ENCODE measurements at places on chromosomes 13 and 19.
A peak's percentile ranks its signal among the peaks of the same experiment; 100 is the strongest.

GRCh38 chr19:40739030-40739839 is 11.0 kb downstream of the ACTMAP start:
- no peak for DNase-seq

DNA sequence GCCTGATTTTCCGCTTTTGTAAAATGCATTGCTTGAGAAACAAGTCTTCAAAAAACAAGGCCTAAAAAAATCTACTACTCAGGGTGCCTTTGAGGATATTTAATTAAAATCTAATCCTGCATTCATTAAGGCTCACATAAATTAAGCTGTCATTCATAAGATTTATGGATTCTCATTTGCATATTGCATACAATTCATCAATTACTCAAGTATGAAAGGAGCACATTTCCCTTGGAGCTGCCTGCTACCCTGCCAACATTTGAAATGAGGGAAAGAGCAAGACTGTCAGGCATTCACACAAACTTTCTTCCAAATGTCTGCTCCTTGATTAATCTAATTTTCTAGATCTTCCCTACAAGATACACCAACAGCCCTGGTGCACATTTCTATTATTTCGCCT is 140.0 kb downstream of the DACH1 start:
- DNase-seq: no peak

GRCh38 chr19:1884719-1885334 is 469 bp downstream of the ABHD17A start:
- peak; percentile 6 for DNase-seq

DNA sequence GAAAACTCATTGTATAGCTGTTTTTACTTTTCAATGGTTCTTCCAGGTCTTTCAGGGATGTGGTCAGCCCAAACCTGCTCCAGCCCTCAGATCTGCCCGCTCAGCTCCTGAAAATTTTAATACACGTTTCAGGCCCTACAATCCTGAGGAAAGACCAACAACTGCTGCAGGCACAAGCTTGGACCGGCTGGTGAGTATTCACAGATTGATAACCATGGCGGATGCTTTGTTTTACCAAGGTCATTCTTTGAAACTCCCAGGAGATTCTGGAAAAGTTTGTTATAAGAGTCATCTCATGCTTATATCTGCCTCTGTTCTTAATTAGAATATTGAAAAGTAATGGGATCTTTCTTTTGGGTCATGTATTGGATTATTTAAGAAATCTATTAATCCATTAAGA is 173.5 kb downstream of the DCT start:
- DNase-seq: no peak

DNA sequence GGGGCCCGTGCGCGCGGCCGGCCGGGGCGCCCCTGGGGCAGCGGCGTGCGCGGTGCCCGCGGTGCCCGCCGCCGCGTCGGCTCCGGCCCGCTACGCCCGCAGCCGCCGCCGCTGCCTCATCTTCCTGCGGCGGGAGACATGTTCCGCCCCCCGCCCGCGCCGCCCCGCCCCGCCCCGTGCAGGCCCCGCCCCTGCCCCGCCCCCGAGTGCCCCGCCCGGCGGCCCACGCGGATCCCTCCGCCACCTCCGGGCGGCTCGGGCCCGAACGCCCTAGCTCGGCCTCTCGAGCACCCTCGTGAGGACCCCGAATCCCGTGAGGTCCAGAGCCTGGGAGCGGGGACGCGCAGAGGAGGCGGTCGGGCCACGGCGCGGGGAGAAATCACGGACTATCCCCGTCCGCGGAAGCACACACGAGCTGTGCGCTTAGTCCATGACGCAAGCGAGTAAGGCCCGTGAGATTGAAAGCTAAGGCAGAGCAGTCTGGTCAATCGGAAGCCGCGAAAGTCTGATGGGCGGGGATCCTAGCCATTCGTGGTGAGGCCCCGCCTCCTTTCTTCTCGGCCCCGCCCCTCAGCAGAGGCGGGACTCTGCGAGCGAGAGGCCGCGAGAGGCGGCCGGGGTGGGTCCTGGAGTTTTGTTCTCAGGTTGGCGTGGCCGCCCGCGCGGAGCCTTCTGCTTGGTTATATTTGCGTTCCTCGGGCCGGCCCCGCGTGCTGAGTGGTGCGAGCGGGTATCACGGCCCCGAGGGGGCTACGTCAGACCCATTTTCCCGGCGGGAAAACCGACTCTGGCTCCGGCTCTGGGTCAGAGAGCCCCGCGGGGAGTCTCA is at the start of gene TCF3:
TSS of gene TCF3 (minus strand) at position 145 of the 829 bp plus-strand sequence. CDS start 2,367 bp downstream, outside the sequence.
- DNase-seq: peak; percentile 100

- DNase-seq: no peak
Measured at GRCh38 chr13:43720780-43721397, 65.9 kb downstream of the ENOX1 start.

GRCh38 chr19:5782945-5783919 is 1.3 kb downstream of the PRR22 start:
- no peak for DNase-seq

- DNase-seq: no peak
Measured at GRCh38 chr13:60282708-60283107, 114.3 kb upstream of the TDRD3 start.

GRCh38 chr19:40465025-40465556 is 454 bp downstream of the BLVRB start:
- DNase-seq: no peak

GRCh38 chr13:88979465-88980175 is 1308.4 kb downstream of the SLITRK5 start:
- no peak for DNase-seq

- no peak for DNase-seq
Measured at GRCh38 chr13:101830035-101830434, 377.6 kb downstream of the ITGBL1 start.

DNA sequence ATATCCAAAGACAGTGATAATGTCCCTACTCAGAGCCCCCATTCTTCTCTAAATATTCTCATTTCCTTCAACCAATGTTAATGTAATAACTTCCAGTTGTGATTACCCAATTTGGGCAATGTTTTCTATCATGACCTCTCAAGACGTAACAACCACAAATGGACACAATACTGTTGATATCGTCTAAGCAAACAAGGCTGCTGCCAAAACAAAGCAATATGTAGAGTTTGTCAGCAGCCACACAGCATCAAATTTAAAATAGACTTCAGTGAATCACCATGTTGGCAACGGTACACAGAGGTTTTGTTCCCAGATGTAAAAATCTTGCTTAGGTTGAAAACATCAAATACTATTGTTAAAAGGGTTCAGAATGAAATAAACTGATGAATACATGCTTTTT is 205.1 kb downstream of the DACH1 start:
- DNase-seq: no peak

- DNase-seq: no peak
Measured at GRCh38 chr19:5369962-5370367, 29.4 kb upstream of the PTPRS start.

DNA sequence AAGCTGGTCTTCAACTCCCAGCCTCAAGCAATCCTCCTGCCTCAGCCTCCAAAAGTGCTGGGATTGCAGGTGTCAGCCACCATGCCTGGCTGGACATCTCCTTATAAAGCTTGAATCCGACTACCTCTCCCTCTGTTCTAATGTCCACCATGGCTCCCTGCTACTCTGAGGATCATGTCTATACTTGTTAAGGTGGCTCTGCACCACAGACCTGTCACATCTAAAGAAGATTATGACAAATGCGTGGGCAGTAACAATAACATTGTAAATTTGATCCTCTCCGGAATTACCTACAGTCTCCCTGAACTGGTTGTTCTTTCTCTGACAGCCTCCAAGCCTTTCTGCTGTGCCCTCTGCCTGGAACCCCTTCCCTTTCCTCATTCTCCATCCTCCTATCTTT is 1.8 kb downstream of the NXNL1 start:
- DNase-seq: no peak

DNA sequence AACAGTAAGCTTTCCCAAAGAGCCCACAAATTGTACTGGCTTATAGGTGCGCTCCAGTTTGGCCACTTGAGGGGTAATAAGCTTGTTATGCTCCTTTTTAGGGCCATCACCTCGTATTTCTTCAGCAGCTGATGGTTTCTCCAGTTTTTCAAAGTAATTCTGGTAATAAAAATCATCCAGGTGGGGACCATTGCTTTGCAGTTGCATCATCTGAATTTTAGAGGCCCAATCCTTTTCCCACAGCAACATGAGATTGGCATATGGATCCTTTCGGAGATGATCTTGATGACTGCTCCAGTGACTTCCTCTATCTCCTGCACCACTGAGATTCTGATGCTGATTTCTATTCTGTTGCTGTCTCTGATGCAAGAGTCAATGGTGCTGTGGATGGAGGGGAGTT is 27.1 kb downstream of the ZNF546 start:
- DNase-seq: no peak

DNA sequence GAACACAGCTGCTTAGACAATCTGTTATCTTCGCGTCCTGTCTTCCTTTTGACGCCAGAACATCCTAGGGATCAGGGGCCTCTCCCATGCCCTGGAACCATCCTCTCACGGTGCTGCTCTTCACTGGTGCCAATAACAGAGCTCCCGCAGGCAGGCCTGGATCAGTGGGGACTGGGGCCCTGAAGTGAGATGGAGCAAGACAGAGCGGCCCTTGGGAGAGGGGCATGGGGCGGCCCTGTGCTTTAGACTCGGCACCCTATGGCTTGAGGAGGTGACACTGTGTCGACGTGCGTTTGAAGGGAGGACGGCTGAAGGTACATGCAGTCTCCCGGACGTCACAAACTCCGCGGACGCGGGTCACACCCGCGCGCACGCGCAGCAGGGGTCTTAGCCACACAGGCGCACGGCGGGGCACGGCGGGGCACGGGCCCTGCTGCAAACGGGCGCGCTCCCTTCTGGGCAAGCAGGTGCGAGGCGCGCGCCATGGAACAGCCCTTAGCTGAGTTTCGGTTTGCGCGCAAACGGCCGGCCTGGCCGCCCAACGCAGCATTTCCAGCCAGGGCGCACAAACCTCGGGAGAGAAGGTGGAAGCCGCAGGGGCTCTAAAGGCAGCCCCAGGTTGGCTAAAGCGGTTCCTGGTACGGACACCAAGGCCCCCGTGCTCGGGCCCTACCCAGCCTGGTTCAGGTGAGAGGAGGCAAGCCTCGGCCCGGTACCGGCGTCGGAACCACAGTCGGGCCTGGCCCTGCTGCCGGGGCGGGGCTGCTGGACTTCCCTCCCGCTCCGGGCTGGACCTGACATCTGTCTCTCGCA is 16.5 kb upstream of the RNF17 start:
- no peak for DNase-seq

- DNase-seq: no peak
Measured at GRCh38 chr19:38277969-38278680, 13.8 kb downstream of the SPINT2 start.

DNA sequence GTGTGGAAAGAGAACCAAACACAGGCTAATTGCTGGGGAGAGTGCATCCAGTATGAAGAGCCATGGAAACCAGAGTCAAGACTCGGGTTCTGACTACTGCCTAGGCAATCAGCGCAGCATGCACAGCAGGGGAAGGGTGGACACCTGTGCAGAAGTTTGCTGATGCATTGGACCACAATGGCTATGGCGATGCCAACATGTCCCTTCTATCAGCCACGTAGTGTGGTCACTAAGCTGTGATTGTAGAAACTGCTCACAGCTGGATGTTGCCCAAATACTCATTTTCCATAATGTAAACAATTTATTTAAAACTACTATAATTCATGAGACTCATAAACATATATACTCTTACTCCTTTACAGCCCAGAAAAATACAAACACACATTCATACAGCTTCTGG is 1718.2 kb downstream of the EFNB2 start:
- no peak for DNase-seq
